Aorta (tissue), 5 donors: ENCODE measurements at places on chromosomes 5 and 9.

DNA sequence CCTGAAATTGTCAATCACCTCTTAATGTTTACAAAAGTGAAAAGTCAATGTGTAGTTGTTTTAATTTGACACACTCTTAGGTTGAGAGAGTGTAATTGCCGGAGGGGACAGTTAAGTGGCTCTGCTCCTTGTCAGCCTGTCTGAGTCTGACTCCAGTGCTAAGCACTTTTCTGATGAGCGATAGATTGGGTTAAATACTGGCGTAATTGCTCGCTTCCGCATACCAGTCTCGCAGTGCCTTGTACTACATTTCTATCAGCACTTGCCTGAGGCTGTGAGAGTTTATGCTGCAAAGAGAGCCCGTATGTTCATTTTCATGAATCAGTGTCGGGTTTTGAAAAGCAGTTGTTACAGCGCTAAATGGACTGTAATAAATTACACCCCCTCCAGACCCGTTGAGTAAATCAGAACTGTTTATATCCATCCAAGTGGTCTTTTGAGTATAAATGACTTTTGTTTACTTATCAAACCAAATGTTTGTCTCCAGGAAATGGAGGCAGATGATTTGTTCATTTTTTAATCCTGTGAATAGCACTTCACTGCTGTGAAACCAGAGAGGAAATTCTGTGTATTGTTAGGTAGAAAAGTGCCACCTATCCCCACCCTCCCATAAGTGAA, 41.0 kb upstream of the DMRT3 start:
- no peak for DNase-seq

DNA sequence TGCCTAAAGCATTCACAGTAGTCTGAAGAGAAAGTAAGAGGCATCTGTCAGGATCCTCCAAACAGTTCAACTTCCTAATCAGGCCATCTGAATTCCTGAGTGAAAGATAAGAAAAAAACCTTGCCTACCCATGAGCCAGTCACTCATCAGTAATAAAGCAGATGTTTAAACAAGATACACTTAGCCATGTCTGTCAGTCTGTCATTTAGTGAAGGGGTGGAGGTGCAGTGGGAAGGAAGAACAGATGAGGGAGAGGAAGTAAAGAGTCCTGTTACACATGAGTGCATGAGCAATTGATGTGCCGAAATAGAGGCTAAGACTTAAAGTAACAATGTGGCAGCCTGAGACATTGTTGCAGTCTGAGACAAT, 29.9 kb upstream of the DMRTA1 start:
- DNase-seq: no peak

DNA sequence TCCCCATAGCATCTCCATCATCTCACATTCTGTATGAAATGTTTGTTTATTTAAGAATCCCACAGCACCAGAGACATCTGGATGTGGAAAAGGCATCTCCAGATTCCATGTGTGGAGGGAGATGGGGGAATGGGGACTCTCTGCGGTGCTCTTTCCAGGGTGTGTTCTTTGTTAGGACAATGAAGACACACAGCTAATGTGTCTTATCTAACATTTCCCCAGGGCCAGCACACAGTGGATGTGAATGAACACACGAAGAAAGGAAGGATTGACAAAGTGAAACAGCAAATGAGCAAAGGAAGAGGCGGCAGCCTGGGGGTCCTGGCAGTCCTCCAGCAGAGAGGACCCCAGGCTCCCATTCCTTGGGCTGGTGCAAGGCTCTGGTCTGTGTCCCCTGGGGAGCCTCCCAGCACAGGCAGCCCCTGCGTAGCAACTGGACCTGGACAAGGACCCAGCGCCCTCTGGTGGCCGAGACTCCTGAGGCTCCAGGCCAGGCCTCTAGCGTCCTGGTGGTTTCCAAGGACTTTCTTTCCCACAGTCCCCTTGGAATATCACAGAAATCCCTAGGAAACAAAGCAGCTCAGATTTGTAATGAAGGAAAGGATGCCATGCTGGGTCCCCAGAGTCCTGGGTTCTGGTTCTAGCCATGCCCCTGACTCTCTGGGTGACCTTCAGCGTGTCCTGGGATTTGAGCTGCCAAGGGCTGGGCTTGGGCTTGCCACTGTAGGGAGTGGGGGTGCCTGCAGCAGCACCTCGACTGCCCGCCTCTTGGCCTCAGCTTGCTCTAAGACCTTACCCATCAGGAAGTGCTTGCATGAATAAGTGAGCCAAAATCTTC, 3.5 kb upstream of the PDLIM7 start:
- peak; percentile 99 for DNase-seq

DNA sequence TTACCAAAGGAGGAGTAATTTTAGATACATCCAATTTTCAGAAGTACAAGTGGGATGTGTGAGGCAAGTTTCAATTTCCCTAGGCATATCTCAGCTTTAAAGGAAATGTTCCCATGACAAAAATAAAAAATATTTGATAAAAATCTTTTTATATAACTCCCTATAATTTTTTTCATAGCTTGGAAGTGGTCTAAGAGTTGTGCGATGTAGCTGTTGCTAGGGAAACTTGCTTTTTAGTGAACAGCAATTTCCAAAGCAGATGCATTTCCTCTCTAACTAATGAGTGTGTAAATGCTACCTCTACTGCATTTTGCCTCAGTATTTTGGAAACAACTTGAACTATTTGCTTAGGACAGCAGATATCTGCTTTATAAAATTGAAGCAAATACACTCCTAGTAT, 39.6 kb downstream of the MACIR start:
- DNase-seq: no peak

- no peak for DNase-seq
These were observed 239.0 kb downstream of the FSTL4 start for GRCh38 chr5:133373121-133373870.

- no peak for DNase-seq
These were observed 233.4 kb upstream of the ITGA1 start for GRCh38 chr5:52554293-52554692.

- DNase-seq: no peak
These were observed 291.9 kb upstream of the IRX1 start for GRCh38 chr5:3303777-3304176.

- DNase-seq: no peak
These were observed 56.8 kb upstream of the ZFR start for GRCh38 chr5:32501071-32502002.

GRCh38 chr9:27990524-27990923, 417.2 kb upstream of the C9orf72 start:
- DNase-seq: no peak

- no peak for DNase-seq
These were observed 41.8 kb upstream of the KCNMB1 start for GRCh38 chr5:170430866-170431437.

DNA sequence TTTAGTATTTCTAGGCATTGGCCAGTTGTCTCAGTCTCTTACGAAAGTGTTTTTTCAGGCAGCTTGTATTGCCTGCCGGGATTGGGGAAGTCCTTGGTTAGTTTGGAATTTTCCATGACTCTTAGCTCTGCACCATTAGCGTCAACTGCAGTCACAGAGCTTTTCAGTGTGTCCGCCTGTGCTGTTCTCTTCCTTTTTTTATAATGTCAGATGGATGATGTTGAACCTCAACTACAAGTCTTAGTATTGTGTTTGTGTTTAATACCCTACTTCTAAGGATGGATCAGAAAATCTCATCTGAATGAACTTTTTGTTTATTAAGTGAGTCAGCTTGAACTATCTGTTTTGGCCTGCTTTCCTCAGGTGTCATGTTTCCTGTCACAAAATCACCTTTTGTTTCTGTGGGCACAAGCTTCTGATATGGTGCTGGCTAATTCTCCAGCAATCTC, 33.1 kb downstream of the ATP6V0E1 start:
- DNase-seq: no peak
